Muscle of arm (tissue), 14 donors: ENCODE measurements at places on chromosomes 5 and 9.
A peak's percentile ranks its signal among the peaks of the same experiment; 100 is the strongest.

- no peak for DNase-seq
These were observed 64.3 kb downstream of the HABP4 start for GRCh38 chr9:96514108-96514799.

DNA sequence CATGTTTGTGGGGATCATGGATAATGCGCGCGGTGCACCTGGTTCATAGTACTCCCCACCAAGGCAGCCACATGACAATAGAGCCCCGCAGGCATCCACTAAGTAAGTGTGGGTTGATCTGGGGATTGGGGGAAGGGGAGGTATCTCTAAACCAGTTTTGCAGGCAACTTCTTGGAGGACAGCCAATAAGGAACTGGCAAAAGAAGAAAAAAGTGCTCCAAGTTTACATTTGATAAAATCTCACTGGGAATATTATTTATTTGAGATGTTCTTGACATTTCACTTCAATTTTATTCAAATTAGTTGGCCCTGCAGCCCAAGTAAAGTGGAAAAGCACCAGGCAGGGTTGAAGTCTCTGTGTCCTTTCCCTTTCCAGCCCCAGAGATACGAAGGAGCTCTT is 8.5 kb downstream of the FBP1 start:
- no peak for DNase-seq

GRCh38 chr9:133915534-133916158 is 76.5 kb downstream of the VAV2 start:
- DNase-seq, result no peak

GRCh38 chr5:19619571-19619970 is 368.4 kb downstream of the CDH18 start:
- no peak for DNase-seq

DNA sequence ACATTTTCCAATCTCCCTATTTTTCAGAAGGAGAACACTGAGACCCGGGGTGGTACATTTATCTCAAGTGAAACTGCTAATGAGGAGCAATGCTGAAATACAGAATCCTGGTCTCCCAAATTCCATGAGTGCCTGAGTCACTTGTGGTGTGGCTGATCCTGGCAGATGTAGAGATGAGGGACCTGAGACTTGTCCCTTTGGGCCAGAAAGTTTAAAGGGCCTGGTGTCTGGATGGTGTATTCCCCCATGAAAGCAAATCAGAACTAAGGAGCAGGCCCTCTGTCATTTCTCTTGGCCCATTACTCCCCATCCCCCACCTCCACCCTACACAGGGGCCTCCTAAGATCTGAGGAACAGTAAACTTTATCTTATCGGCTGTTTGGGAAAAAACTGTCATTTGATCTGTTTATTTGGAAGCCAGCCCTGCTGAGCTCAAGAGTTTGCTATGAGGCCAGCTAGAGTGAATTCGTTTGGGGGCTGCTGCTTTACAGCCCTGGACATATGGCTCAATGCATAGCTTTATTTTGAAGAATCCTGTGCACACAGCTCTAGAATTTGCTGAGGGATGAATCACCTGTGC is 140.3 kb downstream of the LHFPL2 start:
- DNase-seq, result peak; percentile 32

DNA sequence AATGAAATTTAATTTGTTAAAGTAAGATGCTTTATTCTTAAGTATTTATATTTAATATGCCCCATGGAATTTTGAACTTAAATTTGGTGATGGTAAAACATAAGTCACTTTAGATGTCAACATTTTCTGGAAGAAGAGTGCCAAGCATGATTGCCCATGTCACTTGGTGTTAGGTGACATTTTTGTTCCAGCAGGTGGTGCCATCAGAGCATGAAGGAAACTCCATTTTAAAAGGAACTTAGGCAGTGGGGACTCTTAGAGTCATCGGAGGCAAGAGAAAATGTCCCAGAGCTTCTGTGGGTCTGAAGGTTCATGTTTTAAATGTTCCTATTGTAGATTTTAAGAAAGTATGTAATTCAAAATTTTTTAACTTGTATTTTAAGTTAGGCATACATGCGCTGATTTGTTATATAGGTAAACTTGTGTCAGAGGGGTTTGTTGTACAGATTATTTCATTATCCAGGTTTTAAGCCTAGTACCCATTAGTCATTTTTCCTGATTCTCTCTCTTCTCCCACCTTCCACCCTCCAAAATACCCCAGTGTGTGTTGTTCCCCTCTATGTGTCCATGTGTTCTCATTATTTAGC is 789.3 kb downstream of the SEMA5A start:
- DNase-seq, result no peak

DNA sequence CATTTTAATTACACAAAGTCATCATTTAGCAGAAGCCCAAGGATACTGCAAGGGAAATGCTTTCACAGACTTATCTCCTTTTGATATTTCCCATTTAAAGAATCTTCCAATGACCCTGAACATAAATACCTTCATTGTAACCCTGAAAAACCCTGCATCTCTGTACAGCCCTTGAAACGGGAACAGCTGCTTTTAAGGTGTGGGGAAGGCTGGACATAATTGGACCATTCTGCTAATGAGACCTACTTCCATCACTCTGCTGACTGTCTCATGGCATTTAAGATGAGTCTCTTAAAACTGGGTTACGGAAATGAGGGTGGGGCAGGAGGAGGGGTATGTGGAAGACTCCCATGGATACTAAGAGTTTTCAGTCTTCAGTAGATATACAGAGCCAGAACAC is 485.8 kb downstream of the BRINP1 start:
- no peak for DNase-seq

DNA sequence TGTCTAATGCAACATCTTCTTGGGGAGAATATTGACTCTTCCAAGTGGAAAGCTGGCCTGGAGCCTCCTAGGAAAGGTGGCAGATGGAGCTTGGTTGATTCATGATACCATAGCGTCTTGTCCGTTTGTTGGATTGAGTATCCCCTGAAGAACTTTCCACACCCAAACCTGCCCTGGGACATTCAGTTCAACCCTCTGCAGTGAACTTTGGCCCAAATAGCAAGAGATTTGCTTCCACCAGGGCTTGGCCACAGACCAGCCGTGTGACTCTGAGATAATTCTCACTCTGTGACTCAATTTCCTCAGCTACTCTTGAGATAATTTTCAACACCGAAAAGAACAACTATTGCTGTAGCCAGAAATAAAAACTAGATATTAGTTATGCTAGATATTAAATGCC is 108.0 kb upstream of the RAD23B start:
- DNase-seq, result no peak

DNA sequence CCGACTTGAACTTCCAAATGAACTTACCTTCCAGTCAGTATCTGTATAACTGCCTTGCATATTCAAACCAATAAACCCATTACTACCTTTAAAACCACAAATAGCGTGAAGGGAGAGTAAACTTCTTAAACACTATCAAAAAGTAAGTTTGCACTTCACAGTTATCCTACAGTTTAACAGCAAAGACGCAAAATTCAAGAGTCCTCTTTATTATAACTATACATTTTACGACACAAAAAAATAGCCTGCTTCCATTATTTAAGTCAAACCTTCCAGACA is 1.8 kb downstream of the PTBP3 start:
- DNase-seq, result no peak

- no peak for DNase-seq
These were observed 287.3 kb downstream of the EBF1 start for GRCh38 chr5:158812408-158812807.

DNA sequence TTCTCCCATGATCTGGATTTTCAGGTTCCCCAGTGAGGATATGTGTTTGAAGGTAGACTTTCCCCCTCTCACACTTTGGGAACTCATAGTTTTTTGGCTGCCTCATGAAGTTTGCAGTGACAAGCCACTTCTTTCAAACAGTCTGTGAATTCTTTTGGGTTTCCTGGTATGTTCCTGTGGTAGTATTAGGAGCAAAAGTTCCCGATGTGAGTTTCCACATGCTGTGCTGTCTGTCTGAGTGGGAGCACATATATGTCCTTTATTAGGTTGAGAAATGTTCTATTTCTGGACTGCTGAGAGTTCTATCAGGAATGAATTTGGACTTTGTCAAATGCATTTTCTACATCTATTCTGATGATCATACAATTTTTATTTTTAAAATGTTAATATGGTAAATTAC is 273.2 kb upstream of the TARS1 start:
- no peak for DNase-seq

GRCh38 chr5:17448877-17449276 is 49.2 kb upstream of the TAF11L2 start:
- no peak for DNase-seq
